ENCODE measurements at places on chromosomes 3 and 15.

- peak; percentile 10 for DNase-seq
Measured at GRCh38 chr3:129121792-129122411, at the start of gene RAB43. RAB43 (minus strand) TSS chr3:129121804; CDS start chr3:129121489, 315 bp downstream.

GRCh38 chr3:39154280-39155021, 1.1 kb upstream of the CSRNP1 start:
- no peak for DNase-seq

GRCh38 chr15:96330450-96331143, at the start of gene NR2F2:
NR2F2 (plus strand) TSS chr15:96330700; CDS start chr15:96332106, 1,406 bp downstream.
- DNase-seq, result peak; percentile 93

- DNase-seq, result no peak
Measured at GRCh38 chr3:13598926-13599886, 50.3 kb downstream of the FBLN2 start.

GRCh38 chr3:129966876-129967275, 7.6 kb upstream of the TRH start:
- DNase-seq, result no peak

DNA sequence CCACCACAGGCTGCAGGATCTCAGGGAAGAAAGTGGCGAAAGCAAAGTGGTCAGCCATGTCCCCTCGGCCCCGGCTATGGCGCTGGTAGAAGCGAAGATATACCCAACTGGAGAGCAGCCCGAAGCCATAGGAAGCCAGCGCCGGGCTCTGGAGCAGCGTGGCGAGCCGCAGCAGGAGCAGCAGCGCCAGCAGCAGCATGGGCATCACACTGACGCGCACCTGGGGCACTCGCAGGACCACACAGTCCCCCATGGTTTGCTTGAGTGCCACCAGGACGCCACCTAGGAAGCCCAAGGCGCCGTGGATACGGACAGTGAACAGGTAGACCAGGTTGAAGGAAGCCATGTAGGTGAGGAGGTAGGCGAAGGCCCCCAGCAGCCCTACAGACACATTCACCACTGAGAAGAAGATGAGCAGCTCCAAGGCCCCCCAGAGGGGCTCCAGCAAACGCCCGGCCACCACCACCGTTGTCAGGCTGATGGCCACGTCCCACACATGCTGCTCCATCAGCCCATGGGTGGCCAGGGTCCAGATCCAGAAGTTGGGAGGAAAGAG, 888 bp downstream of the TMEM115 start:
- no peak for DNase-seq

- no peak for DNase-seq
Measured at GRCh38 chr15:52481915-52482314, 46.8 kb downstream of the MYO5A start.

GRCh38 chr3:15287565-15288330, 44.6 kb downstream of the SH3BP5 start:
- no peak for DNase-seq

GRCh38 chr3:50550079-50550736, 17.3 kb downstream of the C3orf18 start:
- no peak for DNase-seq

DNA sequence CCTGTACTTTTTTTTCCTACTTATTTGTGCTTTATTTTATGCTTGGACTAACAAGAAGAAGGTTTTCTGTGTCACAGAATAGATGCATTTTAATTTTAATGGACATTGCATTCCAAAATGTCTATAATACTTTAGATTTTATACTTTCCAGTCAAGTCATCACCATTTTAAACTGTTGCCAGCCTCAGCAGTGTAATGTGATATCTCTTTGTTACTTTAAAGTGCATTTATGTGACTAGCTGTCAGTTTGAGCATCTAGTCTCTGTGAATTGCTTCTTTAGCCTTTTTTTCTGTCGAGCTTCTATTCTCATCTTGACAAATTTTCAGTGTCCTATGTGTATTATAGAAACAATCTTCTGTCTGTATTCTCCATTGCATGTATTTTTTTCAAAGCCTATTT, 511.4 kb upstream of the CBLB start:
- no peak for DNase-seq

DNA sequence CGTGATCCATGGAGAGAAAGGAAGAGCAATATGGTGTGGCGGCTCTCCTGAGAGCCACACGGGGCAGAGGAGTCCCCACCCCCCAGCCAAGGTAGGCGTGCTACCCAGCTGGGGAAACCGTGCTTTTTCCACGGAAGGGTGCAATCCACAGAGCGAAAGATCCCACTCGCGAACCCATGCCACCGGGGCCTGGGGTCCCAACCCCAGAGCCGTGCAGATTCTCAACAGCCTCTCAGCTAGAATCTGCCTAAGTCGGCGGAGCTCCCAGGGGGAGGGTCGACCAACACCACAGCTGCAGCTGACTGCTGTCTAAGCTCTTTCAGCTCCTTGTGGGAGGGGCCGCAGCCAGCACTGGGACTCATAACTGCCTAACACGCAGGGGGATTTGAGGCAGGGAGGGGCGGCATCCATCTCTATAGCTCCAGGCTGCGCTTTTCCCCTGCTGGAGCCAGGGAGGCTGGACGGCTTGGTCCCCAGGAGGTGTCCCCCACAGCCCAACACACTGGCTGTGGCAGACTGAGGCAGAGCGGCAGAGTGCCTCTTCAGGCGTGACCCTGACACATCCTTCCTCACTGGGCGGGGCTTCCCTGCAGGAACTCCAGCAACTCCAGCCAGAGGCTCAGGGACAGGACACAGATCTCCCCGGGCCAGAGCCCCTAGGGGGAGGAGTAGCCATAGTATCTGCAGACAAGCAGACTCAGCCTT, 107.6 kb upstream of the ZBTB20 start:
- no peak for DNase-seq

DNA sequence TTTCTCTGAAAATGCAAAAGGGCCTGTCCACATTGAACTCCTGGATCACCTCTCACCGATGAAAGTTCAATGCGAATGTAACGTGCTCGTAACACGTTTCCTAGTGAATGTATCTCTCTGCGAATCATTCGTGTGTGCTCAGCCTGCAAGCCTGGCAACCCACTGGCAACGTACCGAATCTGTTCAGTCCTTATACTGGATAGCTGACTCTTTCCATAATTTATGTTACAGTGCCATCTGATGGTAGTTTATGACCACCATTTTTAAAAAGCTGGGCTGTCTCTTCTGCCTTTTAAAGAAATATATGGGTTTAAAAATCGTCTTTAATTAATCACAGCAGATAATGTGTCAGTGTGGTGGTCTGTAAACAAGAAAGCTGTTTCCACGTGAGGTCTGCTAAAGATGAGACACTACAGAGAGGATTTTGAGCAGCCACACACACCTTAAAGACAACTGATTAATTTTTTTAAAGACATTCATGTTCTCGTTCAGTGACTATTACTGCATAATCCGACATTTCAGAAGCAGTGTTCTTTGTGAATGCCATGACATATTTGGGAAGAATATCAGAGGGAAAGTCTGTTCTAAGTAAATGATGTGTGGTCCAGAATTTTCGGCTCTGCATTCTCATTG, 69.4 kb upstream of the FOXP1 start:
- no peak for DNase-seq

- peak; percentile 95 for DNase-seq
Measured at GRCh38 chr15:83733206-83733605, 79.3 kb downstream of the ADAMTSL3 start.

DNA sequence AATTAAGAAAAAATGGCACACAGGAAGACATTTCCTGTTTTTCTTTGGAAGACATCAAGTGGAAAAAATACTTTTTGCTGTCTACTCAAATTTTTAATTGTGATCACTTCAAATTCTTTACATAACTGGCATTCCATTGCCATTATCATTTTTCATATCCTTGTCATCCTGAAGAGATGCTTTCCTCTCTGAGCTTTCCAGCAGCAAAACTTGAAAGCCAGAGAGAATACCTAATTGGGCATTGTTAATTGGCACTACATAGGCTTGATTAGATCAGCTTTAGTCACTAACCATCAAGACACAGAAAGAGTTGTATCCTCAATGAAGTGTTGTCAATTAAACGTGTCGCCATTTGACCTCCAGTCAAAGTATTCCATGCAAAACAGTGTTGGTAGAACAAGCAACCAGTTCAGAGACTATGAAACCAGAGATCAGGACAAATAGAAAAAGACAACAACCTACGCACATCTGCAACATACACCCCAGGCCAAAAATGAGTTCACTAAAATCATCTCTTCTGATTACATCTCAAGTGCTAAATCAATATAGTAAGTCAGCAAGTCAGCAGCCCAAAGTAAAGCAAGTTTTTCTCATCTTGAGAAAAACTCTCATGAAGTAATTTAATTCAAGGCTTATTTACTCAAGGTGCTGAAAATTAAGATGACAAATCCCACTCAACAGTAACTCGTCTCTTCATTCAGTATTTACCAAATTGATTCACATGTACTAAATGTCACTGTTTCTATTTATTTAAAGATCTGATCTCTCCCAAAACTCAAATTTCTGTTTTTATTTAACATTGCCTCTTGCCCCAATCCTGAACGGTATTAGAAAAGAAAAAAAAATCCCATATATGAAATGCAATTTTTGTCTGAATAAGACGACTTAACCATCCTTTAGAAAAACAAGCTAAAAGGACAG, 123.0 kb downstream of the SUCLG2 start:
- DNase-seq, result no peak

DNA sequence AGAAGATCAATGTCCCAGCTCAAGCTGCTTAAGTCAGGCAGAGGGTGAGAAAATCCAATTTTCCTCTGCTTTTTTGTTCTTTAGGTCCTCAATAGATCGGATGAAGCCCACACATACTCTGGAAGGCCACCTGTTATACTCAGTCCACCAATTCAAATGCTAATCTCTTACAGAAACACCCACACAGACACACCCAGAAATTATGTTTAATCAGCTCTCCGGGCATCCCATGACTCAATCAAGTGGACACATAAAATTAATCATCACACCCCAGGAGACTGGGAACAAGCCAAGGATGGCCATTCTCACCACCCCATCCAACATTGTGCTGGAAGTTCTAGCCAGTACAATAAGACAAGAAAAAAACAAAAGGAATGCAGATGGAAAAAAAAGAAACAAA, 67.8 kb upstream of the SLC24A5 start:
- DNase-seq, result peak; percentile 33

DNA sequence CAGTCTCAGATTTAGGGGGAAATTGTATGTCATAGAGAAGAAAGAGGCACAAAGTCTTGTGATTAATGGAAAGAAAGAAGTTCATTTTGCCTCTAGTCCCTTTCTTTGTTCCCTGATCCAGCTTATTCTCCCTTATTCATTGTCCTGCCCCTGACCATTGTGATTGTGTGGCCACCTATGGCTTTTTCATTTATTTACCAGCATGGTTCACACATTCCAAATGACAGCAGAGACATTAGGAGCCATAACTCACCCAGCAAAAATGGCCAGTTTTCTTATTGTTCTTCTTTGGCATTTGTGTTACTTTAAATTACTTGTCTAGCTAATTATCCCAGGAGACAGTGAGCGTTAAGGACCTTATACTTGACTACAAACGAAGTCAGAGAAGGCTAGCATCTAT, 36.3 kb upstream of the SGO1 start:
- no peak for DNase-seq

DNA sequence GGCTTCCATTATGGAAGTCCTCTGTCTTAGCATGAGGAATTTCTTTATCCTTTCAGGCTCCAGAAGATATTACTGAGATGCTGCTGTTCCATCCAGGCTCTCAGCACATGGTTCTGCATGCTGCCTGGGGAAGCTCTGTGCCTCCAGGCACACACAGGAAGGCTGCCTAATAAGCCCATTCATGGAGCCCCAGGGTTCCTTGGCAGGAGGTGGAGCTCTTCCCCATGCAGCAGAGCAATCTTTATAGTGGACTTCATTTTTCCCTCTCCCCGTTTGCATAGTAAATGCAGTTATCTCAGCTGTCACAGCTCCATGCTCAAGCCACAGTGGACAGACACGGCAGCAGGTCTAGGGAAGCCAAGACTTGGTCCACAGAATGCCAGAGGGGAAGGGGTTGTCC, 57.6 kb downstream of the BOC start:
- DNase-seq, result no peak

DNA sequence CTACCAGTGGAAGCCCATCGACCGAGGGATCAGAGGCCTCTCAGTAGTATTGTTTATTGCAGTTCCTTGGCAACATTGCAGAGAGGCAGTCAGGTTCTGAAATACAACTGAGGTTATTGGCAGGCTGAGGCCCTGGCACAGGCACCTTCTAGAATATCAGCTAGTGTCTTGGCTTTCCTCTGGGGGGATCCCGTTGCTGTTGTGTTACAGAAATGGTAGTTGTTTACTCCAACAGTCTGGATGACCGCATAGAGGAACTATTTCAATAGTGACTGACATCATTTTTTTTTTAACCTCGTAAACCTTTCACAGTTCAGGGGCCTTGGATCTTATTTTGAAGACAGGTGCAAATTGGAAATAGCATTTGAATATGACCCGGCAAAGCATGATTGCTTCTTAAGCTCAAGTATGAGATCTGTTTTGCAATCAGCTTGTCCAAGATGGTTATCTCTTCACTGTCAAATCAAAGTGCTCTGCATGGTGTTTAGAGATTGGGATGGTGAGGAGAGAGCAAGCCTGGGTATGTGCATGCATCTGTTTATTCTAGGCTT, 63.9 kb downstream of the PGPEP1L start:
- no peak for DNase-seq

DNA sequence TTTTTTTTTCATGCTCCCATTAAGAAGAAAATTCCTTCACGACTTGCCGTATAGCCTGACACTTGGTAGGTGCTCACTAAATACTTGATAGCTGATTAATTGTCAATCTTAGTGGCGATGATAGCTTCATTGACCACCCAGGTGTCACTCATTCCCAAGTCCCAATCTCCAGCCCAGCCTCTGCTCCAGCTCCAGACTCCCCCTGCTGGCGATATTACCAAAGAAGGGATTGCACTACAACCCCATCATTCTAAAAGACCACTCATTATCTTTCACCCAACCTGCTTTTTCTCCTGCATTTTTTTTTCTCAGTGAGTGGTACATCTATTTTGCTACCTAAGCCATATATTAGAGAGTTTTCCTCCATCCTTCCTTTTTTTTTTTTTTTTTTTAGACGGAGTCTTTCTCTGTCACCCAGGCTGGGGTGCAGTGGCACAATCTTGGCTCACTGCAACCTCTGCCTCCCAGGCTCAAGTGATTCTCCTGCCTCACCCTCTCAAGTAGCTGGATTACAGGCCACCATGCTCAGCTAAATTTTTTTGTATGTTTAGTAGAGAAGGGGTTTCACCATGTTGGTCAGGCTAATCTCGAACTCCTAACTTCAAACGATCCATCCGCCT, 19.5 kb upstream of the COMMD2 start:
- DNase-seq, result no peak

DNA sequence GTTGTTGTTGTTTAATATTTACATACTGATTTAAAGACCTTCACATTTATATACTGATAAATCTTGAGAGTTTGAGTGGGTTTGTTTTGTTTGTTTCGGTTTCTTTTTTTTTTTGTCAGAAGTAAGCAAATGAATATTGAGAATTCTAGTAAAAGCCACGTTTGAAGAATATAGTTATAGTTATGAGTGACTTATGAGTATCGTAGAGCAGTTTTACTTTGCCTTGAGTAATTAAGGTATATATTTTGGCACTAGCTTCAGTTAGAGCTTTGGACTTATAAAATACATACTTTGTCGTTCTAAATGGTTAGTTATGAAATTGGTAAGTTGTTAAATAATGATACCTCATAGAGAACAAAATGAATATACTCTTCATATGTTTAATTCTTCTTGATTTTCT, 27.8 kb downstream of the ATP1B3 start:
- no peak for DNase-seq
